ENCODE measurements at places on chromosomes 2 and 18.

DNA sequence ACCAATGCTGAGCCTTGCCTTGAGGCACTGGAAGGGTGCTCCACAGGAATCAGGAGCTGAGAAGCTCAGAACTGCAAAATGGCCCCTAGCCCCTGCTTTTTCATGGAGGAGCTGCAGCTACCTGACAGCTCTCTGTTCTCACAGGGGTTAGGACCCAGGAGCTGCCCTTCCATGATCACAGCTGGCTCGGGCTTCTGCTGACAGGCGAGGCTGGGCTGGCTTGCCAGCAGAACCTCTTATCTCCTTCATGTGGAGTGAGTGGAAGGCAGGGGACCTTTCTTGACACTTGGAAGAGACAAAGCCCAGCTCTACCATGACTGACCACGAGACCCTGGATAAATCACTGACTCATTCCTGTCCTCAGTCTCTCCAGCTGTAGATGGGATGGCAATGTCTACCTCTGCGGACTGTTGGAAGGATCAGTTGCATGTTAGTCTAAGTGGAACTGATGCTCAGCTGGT is 113.4 kb downstream of the CAPN13 start:
- no peak for DNase-seq

DNA sequence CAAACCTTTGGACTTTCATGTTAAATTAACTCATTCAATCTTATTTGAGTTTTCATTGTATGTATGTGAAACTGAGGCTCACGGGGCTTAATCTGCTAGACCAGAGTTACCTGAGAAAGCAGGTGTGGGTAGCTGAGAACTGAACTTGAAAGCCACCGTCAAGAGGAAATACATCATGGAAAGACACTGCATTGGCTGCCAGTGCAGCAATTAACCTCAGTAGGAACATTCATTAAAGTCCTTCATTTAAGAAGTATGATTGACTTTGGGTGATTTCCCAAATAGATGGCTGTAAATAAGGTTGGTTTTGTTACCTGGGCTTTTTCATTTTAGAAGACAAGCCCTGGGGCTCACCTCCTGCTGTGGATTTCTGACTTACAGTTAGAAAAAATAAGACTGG is 36.5 kb upstream of the MGAT5 start:
- no peak for DNase-seq

- peak; percentile 27 for DNase-seq
These were observed 183.4 kb downstream of the MYO3B start for GRCh38 chr2:170361090-170361936.

GRCh38 chr2:69151931-69152330 is 139.0 kb downstream of the ANTXR1 start:
- no peak for DNase-seq

DNA sequence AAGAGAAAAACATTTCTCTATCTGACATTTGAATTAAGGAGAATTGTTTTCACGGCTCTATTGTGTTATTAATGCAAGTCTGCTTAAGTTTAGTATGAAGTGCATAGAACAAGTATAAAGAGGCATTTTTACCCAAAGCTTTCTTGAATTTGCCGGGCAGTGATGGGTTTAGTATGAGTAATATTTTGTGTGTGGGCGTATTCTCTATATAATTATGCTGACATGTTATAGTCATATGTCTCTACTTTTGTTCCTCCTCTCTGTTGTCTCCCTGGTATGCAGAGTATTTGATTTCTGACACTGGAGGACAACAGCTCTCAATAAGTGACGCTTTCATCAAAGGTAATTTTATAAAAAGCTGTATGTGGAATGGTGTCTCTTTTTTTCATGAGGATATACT is 45.9 kb downstream of the PIKFYVE start:
- no peak for DNase-seq

GRCh38 chr18:32405588-32405987 is 65.1 kb downstream of the GAREM1 start:
- DNase-seq = no peak

GRCh38 chr2:102473020-102473419 is at the start of gene SLC9A4:
TSS of gene SLC9A4 (plus strand) at chr2:102473226. CDS start at chr2:102473760, 534 bp downstream.
- peak; percentile 32 for DNase-seq

DNA sequence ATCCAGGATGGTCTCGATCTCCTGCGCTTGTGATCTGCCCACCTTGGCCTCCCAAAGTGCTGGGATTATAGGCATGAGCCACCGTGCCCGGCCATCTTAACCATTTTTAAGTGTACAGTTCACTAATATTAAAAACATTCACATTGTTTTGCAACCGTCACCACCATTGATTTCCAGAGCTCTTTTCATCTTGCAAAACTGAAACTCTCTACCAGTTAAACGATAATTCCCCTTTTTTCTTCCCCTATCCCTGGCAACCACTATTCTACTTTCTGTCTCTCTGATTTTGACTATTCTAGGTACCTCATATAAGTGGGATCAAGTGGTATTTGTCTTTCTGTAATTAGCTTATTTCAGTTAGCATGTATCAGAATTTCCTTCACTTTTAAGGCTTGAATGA is 16.8 kb upstream of the NEUROD1 start:
- no peak for DNase-seq

DNA sequence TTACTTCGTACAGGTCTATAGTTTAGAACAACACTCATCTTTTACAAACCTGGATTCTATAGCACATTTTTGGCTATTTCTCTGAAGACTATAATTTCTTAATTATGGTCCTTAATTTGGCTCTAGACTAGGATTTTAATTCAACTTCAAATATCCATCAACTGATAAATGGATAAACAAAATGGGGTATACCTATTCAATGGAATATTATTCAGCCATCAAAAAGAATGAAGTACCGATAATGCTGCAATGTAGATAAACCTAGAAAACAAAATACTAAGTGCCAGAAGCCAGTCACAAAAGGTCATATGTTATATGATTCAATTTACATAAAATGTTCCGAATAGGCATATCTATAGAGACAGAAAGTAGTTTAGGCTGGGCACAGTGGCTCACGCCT is 15.2 kb upstream of the RIF1 start:
- no peak for DNase-seq

DNA sequence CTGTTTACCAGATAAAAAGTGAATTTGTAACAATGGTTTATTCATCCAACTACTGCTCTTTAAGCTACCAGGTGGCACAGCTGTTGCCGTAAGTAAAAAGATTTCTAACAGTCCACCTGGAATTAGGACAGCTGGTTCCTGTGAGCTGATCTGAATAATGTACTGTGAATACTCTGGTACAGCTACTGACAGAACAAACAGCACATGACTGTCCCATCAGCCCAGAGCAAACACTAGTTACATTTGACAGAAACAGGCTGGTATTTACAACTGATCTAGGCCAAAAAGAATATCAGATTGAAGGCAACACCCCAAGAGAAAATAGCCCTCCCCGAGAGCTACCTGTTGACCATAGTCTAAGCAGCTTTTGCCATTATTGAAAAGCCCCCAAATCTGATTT is 840.4 kb downstream of the CPS1 start:
- DNase-seq = no peak

GRCh38 chr2:236981701-236982485 is 103.8 kb upstream of the COPS8 start:
- no peak for DNase-seq

GRCh38 chr2:210792000-210792399 is 235.6 kb downstream of the CPS1 start:
- no peak for DNase-seq

- no peak for DNase-seq
These were observed 18.5 kb downstream of the TRAK2 start for GRCh38 chr2:201432621-201433393.

DNA sequence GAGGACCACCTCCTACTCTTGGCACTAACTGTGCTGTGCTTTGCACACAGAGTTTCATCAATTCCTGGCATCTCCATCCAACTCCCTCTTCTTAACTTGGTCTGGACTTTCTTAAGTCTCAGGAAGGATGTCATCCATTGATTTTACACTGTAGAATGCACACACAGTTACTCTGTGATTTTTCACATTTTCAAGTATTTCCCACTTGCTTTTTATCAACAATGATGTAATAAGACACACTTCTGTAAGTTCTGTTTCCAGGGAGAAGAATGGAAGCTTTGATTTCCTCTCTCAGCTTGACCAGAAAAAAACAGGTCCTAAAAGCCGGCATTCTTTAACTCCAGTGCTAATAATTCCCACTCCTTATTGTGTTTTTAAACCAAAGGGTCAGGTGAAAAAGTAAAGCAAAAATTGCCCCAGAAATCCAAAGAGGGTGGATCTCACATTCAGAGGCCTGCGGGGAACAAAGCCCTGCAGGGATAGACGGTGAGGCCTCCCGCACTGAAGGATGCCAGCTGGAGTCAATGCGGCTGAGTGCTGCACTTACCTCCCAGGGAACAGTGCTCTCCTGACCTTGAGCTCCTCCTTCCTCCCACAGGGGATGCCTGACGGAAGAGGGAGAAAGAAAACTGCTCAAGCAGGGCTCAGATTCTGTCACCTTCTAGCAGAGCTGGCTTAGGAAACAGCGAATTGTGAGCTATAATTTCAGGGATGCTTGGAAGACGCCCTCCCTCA is 83.1 kb downstream of the PDCL3 start:
- no peak for DNase-seq

DNA sequence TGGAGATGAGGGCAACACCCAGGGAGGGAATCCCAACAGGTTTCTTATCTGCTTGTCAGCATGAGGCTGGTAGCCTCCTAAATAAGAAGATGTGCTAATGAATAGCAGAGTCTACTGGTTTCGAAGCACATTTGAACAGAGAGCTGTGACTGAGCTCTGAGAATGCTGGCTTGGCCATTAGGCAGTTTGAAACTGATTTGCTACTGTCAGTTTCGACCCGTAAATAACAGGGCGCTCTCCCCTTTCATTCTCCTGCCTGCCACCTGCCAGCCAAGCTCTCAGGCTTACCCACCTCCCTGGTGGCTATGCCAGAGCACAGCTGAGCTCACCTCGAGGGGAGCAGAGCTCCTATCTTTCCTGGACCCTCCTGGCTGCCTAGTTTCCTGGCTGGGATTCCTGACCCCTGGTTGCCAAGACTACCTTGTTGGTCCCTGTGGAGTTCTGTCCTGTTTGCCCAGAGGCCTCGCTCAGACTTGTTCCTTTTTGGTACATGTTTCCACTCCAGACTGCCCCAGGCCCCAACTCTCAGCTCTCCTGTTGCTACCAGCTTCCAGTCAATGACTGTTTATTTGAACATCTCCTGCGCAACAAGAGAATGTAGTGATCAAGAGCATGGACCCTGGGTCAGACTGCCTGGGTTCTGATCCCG is 102.3 kb upstream of the ALPP start:
- no peak for DNase-seq

DNA sequence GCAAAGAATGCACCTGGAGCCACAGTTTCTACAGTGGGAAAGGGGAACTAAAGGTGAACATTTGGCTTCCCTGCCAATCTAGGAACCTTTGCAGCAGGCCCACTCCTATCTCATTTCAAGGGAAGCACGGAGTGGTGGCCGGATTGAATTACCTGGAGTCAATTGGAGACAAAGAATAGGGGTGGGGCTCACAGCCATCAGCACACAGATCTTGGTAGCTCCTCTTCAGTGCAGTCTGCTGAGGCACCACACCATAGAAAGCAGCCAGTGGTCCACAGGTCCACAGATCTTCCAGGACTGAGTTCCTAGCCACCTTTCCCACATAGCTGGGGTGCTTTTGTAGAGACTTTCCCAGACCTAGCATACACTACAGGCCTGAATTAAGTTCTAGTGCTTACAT is 43.5 kb upstream of the NXPH2 start:
- DNase-seq = no peak

- DNase-seq = no peak
These were observed 192.7 kb downstream of the STK39 start for GRCh38 chr2:168054657-168055056.
